ENCODE measurements at places on chromosomes 1 and 21.

DNA sequence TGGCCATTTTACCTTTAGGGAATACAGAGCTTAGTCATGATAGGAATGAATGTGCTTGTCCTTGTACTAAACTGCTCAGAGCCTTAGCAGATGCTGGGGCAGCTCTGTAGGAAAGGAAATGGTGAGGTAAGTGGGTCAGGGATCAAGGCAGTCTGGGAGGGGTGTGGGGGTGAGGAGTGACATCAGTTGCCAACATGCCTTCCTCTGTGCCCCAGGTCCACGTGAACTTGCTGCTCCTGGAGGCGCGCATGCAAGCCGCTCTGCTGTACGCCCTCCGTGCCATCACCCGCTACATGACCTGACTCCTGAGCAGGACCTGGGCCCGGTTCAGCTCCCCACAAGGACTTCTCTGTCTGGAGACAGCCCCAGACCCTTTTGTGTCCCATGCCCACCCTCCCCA, 21.2 kb downstream of the SESN2 start:
- DNase-seq, result peak; percentile 30

DNA sequence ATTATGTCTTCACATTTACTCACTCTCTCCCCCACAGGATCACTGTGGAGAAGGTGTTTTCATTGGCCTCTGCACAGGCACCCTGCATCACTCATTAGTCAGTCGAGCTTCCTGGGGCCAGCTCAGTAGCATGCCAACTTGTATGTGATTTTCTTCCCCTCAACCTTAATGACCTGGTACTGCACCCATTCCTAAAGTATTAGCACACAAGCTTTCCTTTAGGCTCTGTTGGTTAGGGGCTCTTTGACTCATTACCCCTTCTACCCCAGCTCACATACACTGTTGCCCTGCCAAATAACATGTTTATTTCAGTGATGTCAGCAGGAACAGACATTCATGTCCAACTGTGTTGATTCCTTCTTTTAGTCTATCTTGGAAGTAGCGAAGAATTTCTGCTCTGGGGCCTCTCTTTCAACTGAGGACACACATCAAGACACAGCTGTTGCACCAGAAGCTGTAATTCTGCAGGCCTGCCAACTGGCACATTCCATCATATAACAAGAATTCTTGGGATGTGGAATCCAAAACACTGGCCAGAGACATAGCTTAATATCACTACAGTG, 603.5 kb upstream of the ADAMTS5 start:
- no peak for DNase-seq

GRCh38 chr1:205259324-205259832, 31.6 kb downstream of the TMCC2 start:
- DNase-seq, result peak; percentile 66

- DNase-seq, result peak; percentile 15
Measured at GRCh38 chr1:235649368-235650163, at the start of gene GNG4. Gene GNG4, minus strand, starts transcription at chr1:235649784. Its CDS starts 65,946 bp downstream, at chr1:235583838.

GRCh38 chr1:54347955-54348699, 58.1 kb downstream of the SSBP3 start:
- no peak for DNase-seq

- no peak for DNase-seq
Measured at GRCh38 chr1:70397013-70397412, 14.1 kb upstream of the CTH start.

GRCh38 chr1:243748706-243749283, 101.2 kb downstream of the AKT3 start:
- DNase-seq, result peak; percentile 77

DNA sequence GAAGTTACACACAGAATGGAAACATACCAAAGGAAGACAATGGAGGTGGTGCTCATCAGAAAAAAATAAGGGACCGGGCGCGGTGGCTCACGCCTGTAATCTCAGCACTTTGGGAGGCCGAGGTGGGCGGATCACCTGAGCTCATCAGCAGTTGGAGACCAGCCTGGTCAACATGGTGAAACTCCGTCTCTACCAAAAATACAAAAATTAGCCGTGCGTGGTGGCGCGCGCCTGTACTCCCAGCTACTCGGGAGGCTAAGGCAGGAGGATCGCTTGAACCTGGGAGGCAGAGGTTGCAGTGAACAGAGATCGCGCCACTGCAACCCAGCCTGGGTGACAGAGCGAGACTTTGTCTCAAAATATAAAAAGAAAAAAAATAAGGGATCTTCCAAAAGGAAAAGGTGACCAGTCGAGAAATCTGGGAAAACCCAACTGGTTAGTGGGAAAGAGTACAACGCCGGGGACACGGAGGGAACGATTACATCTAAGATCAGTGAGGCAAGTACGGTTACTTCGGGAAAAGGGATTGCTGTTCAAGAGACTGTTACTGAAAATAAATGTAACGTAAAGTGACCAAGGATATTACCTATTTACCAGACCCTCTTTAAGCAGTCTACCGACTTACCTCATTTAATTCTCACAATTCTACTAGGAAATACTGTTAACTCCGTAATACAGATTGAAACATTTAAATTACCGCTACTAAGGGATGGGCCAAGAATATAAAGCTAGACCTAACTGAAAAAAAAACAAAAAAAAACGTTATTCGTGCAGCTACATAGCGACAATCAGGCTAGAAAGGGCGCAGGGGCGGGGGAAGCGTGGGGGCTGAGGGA, 822 bp downstream of the CCT3 start:
- DNase-seq, result no peak

DNA sequence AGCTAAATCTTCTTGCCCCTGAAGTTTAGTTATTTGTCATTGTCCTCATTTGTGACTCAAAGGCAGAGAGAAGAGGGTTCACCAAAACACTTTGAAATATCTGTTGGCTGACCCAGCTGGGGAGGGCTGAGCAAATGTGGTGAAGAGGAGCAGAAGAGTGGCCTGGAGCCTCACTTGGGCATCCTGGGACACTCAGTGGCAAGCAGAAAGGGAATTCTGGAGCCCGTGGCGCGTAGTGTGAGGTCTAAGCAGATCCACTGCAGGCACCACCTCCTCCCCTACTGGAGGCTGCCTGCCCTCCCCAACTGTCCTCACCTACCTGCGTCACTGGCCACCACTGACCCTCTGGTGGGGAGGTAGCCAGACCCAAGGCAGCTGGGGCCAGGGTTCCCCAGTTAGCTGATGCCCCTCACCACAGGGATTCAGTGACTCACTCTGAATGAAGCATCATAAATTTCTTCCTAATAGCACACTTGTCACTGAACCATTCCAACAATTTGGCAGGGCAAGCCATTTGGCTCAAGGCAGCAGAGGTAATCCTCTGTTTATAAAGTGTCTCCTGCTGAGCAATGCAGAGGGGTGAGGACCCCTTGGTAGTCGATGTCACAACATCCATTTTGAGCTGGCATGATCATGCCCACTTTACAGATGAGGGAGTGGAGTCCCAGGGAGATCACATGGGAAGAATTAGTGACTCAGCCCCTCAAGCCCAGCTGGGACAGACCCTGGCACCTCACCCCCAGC, 80.3 kb downstream of the NENF start:
- DNase-seq, result no peak

GRCh38 chr1:158329300-158329699, 2.0 kb downstream of the CD1B start:
- DNase-seq, result no peak

DNA sequence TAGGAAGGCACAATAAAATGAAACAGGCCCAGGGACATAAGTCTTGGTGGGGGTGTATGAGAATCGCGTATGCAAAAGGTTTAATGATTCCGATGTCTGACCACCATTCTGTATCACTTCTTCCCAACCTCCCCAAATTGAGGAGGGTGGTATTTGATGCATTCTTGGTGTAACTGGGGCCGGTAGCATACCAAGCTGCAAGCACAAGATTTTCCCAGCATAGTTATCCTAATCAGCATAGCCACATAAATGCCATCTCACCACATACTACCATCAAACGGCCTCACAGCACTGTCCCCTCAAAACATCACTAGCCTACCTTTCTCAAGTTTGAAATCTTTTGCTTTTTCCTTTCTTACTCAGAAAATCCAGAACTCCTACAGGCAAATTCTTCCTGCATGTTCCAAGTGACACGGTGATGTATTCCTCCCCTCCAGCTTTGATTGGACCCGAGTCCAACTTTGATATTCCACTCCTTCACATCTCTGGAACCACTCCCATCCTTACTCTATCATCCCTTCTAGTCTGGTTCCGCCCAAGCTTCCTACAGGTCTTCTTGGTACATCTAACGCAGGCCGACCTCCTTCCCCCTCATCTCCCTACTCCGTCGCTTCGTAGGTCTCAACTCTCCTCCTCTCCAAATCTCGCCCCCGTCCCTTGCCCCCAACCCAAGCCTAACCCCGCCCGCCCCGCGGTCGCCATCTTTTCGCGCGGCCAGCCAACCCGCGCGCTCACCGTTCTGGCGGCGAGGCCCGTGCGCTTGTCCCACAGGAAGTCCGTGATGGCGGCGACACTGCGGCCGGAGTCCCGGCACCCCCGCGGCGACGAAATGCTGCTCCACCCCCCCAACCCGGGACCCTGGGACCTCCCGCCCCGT, 600 bp downstream of the CLK2 start:
- no peak for DNase-seq

DNA sequence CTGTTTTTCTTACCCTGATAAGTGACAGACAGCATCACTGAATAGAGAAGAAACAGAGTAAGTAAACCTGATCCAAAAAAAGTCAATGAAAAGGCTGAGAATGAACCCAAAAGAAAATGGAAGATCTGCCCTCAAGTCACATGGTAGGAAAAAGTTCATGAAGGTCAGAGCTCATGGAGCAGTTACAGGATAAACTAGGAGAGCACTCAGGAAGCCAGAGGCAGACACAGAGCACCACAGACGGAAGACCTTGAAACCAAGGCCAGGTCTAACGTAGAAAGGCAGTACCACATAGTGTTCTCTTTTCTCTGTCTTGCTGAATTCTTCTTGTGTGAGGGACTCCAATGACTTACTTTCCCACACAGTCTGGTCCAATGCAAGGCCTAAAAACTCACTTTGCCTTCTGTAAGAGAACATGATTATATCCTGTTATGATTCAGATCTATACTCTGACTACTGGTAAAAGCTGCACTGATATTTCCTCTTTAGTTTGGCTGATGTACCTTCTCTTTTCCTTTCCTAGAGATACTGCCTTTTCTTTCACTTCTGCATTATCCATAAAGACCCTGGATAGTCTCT, 40.8 kb downstream of the RTCA start:
- peak; percentile 2 for DNase-seq

- DNase-seq, result peak; percentile 8
Measured at GRCh38 chr1:58165073-58165472, 381.5 kb downstream of the OMA1 start.

- no peak for DNase-seq
Measured at GRCh38 chr1:26535201-26535600, 5.6 kb downstream of the RPS6KA1 start.

GRCh38 chr1:226017070-226017469, 17.9 kb upstream of the SDE2 start:
- DNase-seq, result no peak

- DNase-seq, result no peak
Measured at GRCh38 chr1:170678027-170678600, 14.2 kb downstream of the PRRX1 start.

GRCh38 chr21:31848326-31848985, 24.4 kb upstream of the HUNK start:
- DNase-seq, result no peak

- DNase-seq, result no peak
Measured at GRCh38 chr1:198623752-198624647, 14.8 kb upstream of the PTPRC start.

- no peak for DNase-seq
Measured at GRCh38 chr1:67941746-67942145, 108.5 kb upstream of the GNG12 start.

DNA sequence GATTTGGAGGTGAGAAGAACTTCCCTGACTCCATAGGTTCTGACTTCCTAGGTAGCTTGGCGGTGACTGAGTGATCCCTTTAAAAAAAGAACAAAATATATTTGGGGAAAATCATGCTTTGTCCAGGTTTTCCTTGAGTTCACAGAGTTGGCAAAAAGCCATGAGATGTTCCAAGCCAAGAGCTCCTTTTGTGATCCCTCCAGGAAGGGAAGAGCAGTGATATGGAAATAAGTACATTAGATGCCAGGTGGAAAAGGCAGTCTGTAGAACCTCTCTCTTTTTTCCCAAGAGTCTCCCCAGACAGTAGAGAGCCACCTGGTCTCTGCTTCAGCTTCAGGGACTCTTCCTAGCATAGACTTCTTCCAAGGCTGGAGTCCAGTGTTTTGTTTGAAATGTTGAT, 10.2 kb downstream of the TLCD4 start:
- no peak for DNase-seq

GRCh38 chr1:246121533-246121932, 385.5 kb downstream of the SMYD3 start:
- DNase-seq, result no peak

DNA sequence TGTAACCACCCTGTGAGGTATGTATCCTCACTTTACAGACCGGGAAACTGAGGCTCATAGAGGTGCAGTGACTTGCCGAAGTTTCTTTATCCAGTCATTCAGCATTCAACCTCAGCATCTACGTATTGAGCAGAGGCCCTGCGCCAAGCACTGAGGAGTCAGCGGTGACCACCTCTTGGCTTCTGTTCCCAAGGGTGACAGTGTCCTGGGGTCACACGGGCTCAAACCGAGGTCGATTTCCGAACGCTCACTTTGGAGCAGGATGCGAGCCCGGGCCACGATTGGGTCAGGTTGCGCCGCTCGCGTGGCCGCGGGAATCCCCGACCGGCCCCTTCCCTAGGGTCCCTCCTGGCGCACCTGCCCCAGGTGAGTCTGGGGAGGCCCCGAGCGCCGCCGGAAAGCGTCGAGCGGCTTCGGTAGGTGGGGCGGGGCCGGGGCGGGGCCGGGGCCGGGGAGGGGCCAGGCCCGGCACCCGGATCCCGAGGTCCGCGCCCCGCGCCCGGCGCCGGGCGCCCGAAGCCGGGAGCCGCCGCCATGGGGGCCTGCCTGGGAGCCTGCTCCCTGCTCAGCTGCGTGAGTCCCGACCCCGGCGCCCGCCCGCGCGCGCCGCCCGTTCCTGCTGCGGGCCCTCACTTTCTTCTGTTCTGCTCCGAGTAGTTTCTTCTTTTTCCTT, at the start of gene SERINC2:
Gene SERINC2 (plus strand): TSS at position 482 of the 673 bp plus-strand sequence. CDS start 53 bp downstream, at position 535.
- DNase-seq, result peak; percentile 17

All from inflammatory macrophage treated with lipopolysaccharide for 4 hours (primary cell).